Activated T-helper 1 cell treated with anti-CD3 and anti-CD28 coated beads, Interleukin-12 subunit alpha, Interleukin-12 subunit beta, Interleukin-2, Interleukin-4 antibody, amounts not matched to agents 30 ng/mL and 10 ng/mL and 1 ng/mL, durations not matched to agents 14 hours and 24 hours and 36 hours (primary cell): ENCODE measurements at places on chromosomes 5 and 9. TPM values are rescaled to one million over a fixed set of nuclear protein-coding genes. Genes with fewer than 3 reads are reported as not detected.

DNA sequence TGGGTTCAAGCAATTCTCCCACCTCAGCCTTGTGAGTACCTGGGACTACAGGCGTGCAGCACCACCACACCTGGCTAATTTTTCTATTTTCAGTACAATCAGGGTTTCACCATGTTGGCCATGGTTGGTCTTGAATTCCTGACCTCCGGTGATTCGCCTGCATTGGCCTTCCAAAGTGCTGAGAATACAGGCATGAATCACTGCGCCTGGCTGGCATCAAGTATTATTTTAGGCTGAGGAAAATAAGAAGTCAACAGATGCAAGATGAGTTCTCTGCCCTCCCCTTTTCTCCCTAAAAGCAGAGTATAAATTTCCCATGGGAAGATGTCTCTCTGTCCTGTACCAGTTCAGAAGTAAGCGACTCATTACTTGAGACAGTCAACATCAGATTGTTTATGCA lies 71.5 kb downstream of the ELAVL2 start:
- DNase-seq = no peak

- no peak for DNase-seq
Measured at GRCh38 chr9:35229066-35229778, 67.4 kb downstream of the UNC13B start.

DNA sequence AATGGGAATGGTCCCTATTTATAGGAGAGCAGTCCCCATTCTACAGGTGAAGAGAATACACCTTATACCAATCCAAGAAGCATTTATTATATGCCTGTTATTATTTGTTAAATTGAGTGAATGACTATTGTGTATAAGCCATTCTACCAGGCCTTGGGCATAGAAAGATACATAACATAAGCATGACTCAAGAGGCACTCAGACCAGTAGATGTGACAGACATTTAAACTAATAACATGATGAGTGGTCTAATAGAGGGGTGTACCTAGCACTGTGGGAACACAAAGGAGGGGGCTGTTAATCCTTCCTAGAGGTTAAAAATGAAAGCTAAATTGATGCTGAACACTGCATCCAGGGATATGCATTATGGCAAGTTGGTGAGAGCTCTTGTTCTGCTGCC lies 145.0 kb upstream of the TNC start:
- DNase-seq = no peak

DNA sequence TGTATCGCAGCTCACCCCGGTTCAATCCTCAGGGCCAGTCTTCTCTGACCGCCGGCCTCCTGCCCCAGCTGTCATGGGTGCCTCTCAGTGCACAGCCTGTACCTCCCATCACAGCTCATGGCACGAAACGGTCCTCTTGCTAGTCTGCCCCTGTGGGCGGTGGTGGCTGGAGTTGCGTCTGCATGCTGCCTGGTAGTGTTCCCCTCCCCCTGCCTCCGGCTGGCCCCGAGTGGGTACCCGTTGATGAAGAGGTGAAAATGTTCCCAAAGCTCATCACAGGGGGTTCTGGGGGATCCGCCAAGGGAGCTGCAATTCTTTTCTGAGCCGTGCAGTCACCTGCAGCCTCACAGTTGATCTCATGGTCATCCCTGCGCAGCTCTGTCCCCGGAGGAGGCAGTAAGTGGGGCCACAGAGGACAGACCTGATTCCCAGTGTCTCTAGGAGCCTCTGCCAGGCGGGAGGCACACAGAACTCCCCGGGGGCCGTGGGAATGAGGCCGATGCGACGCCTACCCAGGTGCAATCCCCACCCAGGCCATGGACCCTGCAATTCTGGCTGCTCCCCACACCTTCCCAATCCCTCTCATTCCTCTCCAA lies 34.7 kb upstream of the FIBCD1 start:
- no peak for DNase-seq

- no peak for DNase-seq
Measured at GRCh38 chr9:35002623-35003022, 13.1 kb downstream of the DNAJB5 start.

DNA sequence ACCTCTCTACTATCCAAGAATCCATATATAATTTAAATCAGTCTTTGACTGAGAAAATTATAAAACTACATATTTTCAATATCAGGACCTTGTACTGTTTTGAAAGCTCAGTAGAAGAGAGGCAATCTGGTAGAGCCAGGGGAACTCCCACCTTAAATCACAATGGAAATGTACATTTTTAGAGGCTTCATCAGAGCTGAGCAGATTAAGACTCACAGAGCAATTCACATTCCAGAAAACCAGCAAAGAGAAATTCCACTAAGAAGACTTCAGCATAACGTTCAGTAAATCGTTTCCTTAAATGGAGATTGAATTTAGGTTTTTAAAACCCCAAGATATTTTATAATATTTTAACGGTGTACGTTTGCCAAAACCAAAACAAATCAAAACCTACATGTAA lies 227.8 kb upstream of the TRPM3 start:
- DNase-seq = no peak

DNA sequence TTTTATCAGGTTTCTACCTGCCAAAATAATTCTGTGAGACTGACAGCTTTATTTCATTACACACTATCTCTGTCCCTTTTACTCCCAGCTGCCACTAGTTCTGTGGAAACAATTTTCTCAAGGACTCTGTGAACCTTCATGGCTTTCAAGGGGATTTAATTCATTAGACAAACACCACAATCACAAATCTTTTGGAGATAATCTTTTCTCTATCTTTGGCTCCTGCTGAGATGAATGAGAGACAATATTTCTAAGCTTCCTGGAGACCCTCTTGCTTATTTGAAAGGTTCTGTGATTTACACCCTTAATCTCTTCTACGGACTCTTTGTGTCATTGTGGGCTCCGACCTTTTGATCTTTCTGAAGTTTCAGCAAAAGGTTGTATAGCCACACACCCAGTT lies 222.6 kb downstream of the PRDM9 start:
- no peak for DNase-seq

DNA sequence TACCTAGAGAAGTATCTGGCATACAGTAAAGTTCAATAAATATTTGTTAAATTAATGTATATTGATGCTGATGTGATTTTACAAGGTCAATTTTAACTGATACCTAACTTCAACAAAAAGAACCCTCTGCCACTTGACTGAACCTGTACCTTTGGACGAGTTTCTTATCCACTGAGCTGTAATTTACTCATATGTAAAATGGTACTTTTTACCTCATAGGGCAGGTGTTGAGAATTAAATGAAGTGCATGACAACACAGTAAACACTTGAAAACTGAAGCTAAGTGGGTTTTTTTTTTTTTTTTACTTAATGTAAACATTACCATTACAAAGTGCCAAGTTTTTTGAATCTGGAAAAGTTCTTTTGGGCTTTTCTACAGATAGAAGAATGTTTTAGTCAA lies 15.4 kb downstream of the NIPSNAP3B start:
- no peak for DNase-seq

GRCh38 chr5:79811081-79811480 lies 121.4 kb downstream of the CMYA5 start:
- DNase-seq = no peak

DNA sequence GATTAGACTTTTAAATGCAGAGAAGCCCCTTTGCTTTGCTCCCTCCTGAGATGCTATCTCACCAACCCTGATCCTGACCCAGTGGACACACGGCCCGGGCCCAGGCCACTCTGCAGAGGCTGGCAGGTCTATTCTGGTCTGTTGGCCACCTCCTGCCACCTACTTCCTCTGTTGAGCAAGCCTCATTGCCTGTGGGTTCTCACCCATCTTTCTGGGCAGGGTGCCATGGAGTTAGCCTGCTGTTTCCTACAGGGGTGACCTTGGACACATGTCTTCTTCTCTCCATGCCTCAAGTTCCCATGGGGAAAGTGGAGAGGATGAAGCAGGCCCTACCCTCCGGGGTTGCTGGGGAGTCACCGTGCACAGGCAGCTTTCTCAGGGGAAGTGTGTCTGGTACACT lies 266.2 kb upstream of the IRX1 start:
- DNase-seq = no peak

DNA sequence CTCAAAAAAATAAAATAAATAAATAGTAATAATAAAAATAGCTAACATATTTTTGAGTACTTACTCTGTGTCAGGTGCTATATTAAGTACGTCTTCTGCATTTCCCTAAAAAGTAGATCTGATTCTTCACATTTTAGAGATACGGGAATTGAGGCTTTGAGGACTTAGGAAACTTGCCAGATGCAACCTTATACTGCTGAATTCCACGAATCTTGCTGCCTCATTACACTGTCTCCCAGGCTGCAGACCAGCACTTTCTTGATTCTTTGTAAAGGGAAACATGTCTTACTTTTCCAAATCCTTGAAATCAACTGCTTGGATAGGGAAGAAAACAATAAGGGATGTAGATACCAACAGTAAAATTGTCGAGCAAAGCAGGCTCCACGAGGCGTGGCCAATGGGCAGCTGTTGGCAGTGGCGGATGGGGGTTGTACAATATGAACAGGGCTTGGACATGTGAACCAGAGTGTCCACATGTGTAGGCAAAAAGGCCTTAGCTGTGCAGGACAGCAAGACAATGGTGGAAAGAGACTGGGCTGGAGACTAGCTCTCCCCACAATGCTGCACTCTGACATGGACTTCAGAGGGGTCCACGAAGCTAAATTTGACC lies 124.3 kb upstream of the RAI14 start:
- DNase-seq = no peak

DNA sequence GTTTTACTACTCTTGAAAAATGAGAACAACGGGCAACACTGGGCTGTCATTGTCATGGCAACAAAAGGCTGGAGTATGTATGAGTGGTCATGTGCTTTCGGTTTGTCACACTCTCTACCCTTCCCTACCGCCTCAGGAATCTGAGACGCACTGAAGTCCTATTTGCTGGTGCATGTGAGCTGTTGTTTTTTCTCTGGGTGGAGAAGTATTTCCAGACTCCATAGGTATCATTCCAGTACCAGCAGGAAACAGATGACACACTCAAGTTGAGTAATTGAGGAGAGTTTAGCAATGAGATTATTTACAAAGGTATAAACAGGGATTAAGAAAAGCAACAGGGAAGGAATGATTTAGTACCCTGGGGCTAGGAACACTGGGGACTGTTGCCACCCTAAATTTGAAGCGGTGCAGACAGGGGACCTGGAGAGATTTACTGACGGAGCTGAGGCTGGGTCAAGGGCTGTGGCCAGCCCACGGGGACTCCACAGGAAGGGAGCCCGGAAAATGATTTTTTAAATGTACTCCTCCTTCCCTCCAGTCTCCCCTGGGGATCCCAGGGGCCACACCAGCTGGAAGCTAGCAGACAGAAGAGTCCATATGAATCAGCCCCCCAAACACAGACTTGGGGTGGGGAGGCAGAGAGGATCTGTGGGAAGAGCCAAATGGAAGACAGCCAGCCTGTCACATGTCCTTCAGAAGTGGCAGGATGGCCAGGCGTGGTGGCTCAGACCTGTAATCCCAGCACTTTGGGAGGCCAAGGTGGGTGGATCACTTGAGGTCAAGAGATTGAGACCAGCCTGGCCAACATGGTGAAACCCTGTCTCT lies 13.2 kb upstream of the ZBTB43 start:
- DNase-seq = no peak

- no peak for DNase-seq
Measured at GRCh38 chr9:133843250-133843649, 105.1 kb upstream of the SARDH start.

- DNase-seq = no peak
Measured at GRCh38 chr9:97555164-97555563, 53.7 kb downstream of the TMOD1 start.

DNA sequence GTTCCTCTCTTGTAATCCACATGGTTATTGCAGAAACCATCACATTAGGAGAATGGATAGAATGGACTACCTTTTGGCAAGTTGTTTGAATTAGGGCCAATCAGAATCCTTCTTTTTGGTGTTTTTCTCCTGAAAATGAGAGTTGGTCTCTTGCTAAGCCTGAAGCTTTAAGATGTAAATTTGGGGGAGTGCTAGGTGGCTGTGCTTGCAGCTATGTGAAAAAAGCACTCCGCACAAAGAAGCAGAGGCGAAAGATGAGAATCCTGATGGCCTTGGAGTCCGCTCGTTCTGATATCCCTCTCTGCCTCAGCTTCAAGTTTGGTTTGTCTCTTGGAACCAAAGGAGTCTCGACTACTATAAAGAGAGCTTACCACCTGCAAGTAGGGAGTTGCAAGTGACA lies 63.6 kb downstream of the INIP start:
- DNase-seq = no peak

DNA sequence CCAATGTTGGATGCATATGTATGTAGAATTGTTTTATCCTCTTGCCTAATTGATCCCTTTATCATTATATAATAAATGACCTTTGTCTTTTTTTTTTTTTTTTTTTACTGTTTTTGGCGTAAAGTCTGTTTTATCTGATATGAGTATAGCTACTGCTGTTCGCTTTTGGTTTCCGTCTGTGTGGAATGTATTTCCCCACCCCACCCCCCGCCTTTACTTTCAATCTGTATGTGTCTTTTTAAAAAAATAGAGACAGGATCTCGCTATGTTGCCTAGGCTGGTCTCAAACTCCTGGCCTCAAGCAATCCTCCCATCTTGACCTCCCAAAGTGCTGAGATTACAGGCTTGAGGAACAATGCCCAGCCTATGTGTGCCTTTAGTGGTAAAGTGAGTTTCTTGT lies 11.3 kb downstream of the AHRR start:
- no peak for DNase-seq

- no peak for DNase-seq
Measured at GRCh38 chr5:116935561-116936162, 361.0 kb upstream of the SEMA6A start.

- DNase-seq = no peak
Measured at GRCh38 chr9:104611213-104611612, 5.8 kb upstream of the OR13C2 start.

GRCh38 chr5:7794823-7795222 lies 56.1 kb downstream of the CFAP90 start:
- no peak for DNase-seq

DNA sequence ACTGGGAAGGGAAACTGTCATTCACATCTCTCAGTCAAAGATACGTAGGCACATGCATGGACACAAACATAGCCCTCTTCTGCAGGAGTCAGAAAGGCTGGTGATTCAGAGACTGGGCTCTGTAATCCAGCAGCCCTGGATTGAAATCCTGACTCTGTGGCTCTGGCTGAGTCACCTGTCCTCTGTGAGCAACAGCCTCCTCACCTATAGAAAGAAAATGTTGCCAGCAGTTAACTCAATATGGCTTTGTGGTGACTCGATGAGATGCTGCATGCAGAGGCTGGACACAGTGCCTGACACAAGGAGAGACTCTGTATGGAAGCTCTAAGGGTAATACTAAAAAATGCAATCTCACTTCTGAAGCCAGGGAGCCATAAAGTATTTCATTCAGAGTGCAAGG lies 23.9 kb upstream of the CDKN2AIPNL start:
- DNase-seq = no peak

- DNase-seq = no peak
Measured at GRCh38 chr9:128355451-128355850, 15.1 kb downstream of the SLC27A4 start.

Gene CCNB1
- 106 and 115 TPM in 2 replicates for total RNA-seq

Gene SETX
- 47.4 and 49.6 TPM in 2 replicates for total RNA-seq

Gene ARSB
- 11.3 and 13.8 TPM in 2 replicates for total RNA-seq

Gene IL13
- 294 and 308 TPM in 2 replicates for total RNA-seq

Gene HRCT1
- not detected in 2 replicates for total RNA-seq

Gene ADGRD2
- not detected in 2 replicates for total RNA-seq

Gene GCNT4
- 0.67 and 0.96 TPM in 2 replicates for total RNA-seq

Gene FST
- 0.17 and 0.31 TPM in 2 replicates for total RNA-seq

Gene TAF1L
- total RNA-seq = 0.03 TPM in 1 of 2 replicates, not detected in the other

Gene KCNN2
- total RNA-seq = not detected in 2 replicates

Gene PCDHGA4
- total RNA-seq = 0.21 and 0.44 TPM in 2 replicates

Gene S100Z
- total RNA-seq = 0.67 and 1.5 TPM in 2 replicates

Gene SOHLH1
- total RNA-seq = not detected in 2 replicates

Gene IRGM
- total RNA-seq = 0.96 and 1.4 TPM in 2 replicates
